Left colon (tissue), 2 donors: ENCODE measurements at places on chromosomes 2 and 18. TPM values are rescaled to one million over a fixed set of nuclear protein-coding genes. Genes with fewer than 3 reads are reported as not detected.

The LNPK gene
- 41.5 TPM for total RNA-seq

The SP140 gene
- 1.1 TPM for total RNA-seq

The DSC3 gene
- 0.22 TPM for total RNA-seq

The PLCL1 gene
- total RNA-seq = 3.0 TPM

The SIX3 gene
- not detected for total RNA-seq

The LAMA1 gene
- total RNA-seq = 6.9 TPM

The ANKAR gene
- 10.6 TPM for total RNA-seq

The AQP12A gene
- total RNA-seq = 0.92 TPM

The STARD6 gene
- not detected for total RNA-seq

The SIX2 gene
- total RNA-seq = not detected

The ZNF638 gene
- 76.7 TPM for total RNA-seq

The ZNF407 gene
- total RNA-seq = 13.0 TPM

The EPB41L3 gene
- total RNA-seq = 98.6 TPM

The FAM228B gene
- 10.1 TPM for total RNA-seq

The ST6GAL2 gene
- total RNA-seq = 1.8 TPM

The SLC14A1 gene
- 0.95 TPM for total RNA-seq

The LIMS3 gene
- 1.9 TPM for total RNA-seq

The L3MBTL4 gene
- total RNA-seq = 6.5 TPM

The TANC1 gene
- total RNA-seq = 30.5 TPM

The DCTN1 gene
- 114 TPM for total RNA-seq

The RAD51AP2 gene
- total RNA-seq = not detected

The DYNAP gene
- total RNA-seq = not detected

The CROCC2 gene
- total RNA-seq = not detected

The STPG4 gene
- total RNA-seq = 0.47 TPM

The AOX1 gene
- 8.7 TPM for total RNA-seq

The FIGN gene
- 1.5 TPM for total RNA-seq

The PSMA8 gene
- not detected for total RNA-seq

The UBXN4 gene
- 107 TPM for total RNA-seq

The CPLX4 gene
- not detected for total RNA-seq

The TTN gene
- 3.4 TPM for total RNA-seq

The GALNT5 gene
- total RNA-seq = 58.0 TPM

The DQX1 gene
- total RNA-seq = 44.0 TPM

The EVA1A gene
- 0.87 TPM for total RNA-seq

The MSTN gene
- total RNA-seq = 0.17 TPM

The SFXN5 gene
- 20.5 TPM for total RNA-seq

The GNAL gene
- 1.5 TPM for total RNA-seq

The REG3G gene
- not detected for total RNA-seq

The LBX2 gene
- total RNA-seq = 1.2 TPM
